Activated T-helper 1 cell treated with anti-CD3 and anti-CD28 coated beads, Interleukin-2, amount 50 U/mL, for 16 hours (primary cell): ENCODE measurements at places on chromosomes 3 and 15.

DNA sequence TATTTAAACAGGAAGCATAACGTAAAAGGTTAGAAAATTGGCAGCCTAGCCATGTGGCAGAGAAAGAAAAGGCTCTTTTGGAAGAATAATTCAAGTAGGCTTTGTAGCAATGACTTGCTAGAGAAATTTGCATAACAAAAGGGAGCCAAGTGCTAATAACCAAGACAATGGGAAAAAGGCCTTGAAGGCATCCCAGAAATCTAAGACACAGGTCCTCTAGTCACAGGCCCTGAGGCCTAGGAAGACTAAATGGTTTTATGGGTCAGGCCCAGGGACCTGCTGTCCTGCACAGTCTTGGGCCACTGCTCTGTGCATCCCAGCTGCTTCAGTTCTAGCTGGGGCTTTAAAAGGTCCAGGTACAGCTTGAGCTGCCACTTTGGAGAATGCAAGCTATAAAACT lies 78.5 kb downstream of the FGF7 start:
- no peak for DNase-seq

DNA sequence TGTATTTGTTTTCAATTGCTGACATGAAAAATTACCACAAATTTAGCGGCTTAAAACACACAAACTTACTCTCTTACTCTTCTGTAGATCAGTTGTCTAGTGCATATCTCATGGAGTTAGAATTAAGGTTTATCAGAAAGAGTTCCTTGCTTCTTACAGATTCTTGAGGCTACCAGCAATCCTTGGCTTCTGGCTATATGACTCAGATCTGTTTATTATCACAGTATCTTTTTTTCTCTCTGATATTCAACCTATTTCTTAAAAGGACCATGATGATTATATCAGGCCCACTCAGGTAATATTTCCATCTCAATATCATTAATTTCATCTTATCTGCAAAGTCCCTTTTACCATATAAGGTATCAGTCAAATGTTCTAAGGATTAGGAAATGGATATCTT lies 263.5 kb upstream of the BCHE start:
- no peak for DNase-seq

GRCh38 chr3:100696161-100696560 lies 13.1 kb upstream of the TFG start:
- DNase-seq = no peak

DNA sequence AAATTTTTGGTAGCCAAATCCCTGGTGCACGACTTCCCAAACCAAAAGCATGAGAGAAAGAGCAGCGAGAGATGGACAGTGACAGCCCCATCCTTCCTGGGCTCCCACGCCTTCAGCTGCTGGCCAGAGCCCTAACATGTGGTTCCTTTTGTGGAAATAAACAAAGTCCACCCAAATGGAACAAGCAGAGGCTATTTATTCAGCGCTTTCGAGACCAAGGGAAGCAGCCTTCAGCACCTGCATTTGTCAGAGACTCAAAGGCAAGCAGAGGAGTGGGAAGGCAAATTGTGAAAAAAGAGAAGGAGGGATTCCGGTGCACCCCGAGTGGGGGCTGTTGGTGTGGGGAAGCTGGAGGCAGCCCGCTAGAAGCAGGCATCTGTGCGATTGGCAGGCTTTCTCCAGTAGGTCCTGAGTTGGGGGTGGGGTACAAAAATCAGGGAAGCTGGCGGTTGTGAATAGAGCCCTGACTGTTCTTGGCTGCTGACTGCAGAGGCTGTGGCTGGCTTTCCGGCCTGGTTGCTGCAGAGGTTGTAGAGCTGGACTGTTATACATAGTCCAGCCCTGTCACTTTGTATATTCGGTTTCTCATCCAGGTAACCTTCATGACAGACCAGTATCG lies 427.2 kb downstream of the OCA2 start:
- no peak for DNase-seq

- DNase-seq = no peak
These were observed 61.0 kb upstream of the SLC24A5 start for GRCh38 chr15:48059791-48060190.

GRCh38 chr3:71062952-71063772 lies 520.4 kb downstream of the FOXP1 start:
- no peak for DNase-seq

- no peak for DNase-seq
These were observed 25.2 kb downstream of the NIPA1 start for GRCh38 chr15:22811640-22812039.

GRCh38 chr3:79602385-79602784 lies 165.4 kb downstream of the ROBO1 start:
- DNase-seq = no peak

- no peak for DNase-seq
These were observed 2.1 kb upstream of the LIMD1 start for GRCh38 chr3:45592405-45592804.

- DNase-seq = no peak
These were observed 68.0 kb downstream of the ATP11B start for GRCh38 chr3:182861348-182861747.

DNA sequence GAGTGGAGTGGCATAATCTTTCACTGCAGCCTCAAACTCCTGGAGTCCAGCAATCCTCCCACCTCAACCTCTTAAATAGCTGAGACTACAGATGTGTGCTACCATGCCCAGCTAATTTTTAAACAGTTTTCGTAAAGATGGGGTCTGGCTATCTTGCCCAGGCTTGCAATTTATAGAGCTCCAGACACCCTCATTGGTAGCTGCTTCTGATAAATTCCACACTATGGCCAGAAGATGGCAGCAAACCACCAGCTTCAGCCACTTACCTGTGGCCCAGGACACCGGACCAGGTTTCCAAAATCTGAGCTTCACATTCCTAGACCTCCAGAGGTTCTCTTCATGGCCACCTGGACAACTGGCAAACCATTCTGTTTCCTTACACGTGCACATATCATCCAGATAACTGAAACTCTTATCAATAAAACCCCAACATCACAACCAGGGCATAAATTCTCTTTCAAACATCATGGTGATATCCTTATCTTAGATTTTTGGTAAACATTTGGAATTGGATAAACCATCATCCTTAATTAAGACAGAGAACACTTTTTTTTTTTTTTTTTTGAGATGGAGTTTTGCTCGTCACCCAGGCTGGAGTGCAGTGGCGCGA lies 28.9 kb downstream of the FBXW12 start:
- DNase-seq = peak; percentile 42

DNA sequence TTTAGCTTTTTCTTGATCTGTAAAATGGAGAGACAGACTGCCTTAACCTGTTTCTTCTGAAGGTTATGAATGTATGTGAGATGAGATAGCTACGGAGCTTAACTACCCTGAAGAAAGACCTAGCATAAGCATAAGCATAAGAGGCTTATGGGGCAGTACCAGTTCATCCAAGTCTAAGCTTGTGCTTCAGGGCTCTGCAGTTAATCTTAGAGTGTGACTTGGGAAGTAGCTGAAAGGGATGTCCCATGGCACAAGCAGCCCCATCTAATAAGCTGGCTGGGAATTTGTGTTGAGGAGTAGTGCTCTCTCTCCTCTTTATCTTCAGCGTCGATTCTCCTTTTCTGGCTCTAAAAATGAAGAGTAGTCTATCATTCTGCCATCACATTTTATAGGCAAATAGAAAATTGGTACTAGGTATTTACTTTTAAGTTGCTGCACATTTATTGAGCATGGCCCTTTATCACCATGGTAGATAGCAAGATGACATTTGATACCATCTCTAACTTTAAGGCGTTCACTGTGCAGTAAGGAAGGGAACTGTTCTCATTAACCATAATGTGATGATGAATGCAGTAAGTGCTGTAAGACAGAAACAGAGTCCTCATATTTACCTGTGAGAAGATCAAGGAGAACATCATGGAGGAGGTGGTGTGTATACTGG lies 174.5 kb upstream of the LRRFIP2 start:
- DNase-seq = no peak

GRCh38 chr3:29590461-29590860 lies 309.6 kb downstream of the RBMS3 start:
- no peak for DNase-seq

DNA sequence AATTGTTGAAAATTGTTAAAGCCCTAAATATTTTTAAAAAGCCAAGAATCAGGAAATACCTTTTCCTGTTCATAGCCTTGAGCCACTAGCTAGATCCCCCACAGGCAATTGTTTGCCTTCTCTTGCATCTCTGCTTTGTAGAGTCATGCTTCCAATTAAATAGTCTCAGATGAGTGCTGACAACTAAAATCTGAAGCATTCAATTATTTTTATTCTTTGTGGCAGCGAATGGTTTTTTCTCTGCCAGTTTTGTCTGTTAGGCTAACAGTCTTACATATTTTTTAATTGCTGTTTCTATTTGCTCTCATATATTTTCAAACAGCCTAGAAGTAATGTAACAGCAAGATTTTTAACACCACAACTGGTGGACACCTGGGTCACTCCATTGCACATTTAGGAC lies 277.1 kb upstream of the GBE1 start:
- no peak for DNase-seq

GRCh38 chr15:70722266-70723121 lies 40.9 kb downstream of the UACA start:
- DNase-seq = no peak

GRCh38 chr3:176579711-176580185 lies 617.5 kb downstream of the TBL1XR1 start:
- no peak for DNase-seq

DNA sequence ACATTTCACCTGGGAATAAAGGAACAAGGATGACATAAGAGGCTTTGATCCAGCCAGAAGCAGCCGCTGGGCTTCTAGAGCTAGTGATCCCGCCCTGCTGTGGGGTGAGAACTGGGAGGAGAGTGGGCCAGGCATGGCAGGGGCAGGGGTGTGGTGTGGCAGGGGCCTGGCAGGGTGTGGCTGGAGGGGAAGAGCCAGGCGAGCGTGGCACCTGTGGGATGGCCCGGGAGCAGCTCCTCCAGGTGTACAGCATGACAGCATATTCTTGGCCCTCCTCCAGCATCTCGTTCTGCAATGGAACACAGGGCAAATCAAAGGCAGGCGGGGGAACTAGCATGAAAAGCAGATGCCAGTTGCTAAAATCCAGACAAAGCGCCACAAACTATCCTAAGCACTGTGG lies 35.5 kb downstream of the CYFIP1 start:
- DNase-seq = no peak

DNA sequence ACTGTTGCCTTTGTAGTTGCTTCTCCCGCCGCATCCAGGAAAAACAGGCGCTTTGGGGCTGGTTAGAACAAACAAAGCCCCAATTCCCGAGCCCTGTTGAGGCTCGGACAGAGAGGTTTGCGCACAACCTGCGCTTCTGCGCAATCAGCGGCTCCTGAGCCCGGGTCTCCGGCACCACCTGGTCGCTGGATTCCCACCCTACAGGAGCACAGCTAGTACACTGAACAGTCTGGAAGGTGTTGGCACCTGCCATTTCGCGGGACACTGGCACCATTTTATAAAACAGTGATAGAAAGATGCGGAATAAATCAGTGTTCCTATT lies 13.8 kb downstream of the ZIC4 start:
- DNase-seq = no peak

DNA sequence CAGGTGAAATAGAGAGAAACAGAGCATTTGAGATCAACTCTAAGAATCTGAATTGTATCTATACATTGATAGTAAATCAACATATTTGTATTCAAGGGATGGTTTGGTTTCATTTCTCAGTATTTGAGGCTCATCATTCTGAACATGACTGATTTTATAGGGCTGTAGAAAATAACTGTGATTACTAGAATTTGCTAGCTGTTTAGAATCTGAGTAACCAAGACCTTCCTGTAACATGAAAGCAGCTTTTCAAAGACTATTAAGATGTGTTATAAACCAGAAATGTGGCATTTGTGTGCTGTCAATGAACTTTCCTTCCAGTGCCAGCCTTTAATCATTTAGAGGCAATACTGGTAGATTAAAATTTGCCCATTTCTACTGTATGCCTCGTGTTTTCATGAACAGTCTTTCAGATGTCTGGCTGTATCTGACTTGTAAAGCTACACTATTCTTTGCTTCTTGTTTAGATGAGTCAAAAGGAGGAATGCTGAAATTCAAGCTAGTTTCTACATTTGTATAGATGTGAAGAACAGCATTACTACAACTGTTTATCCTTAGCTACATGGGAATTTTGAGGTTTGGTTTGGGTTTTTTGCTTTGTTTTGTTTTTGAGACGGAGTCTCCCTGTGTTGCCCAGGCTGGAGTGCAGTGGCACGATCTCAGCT lies 137.3 kb upstream of the BHLHE40 start:
- DNase-seq = no peak
